ENCODE measurements at places on chromosomes 4 and X. TPM values are rescaled to one million over a fixed set of nuclear protein-coding genes. Genes with fewer than 3 reads are reported as not detected.

VSIG1 gene
- total RNA-seq = 0.36 TPM

DNA sequence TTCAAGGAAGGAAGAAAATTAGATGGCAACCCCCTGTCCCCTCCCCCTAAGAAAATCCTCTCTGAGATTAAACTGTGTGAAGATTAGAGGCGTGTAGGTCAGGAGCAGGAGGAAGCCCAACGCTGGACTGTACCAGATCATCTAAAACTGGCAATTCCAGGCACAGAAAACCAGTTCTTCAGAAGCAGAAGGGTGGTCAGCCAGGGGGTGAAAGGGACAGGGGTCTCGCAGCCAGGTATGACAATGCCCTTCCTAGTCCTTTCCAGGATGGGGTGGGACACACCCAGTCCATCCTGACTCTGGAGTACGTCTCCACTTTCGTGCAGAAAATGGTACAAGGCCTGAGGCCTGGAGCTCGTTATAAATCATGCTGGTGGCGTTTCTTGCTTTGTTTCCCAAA is 3.3 kb upstream of the RHOH start:
- DNase-seq = no peak

DNA sequence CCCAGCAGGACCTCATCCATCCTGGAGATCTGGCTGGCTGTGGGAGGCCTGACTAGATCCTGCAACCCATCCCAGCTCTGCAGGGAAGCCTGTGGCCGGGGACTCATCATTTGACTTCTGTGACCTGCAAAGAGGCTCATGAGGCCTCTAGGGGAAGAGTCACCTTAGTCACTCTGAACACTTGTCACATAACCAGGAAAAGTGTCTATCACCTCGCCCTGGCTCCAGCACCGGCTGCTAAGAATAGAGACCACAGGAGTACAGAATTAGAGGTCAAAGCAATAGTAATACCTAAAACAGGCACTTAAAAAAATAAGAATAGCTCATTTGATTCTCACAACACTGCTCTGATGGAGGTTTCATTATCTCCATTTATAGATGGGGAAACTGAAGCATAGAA is 3.8 kb upstream of the NSG1 start:
- DNase-seq = no peak

CT83 gene
- total RNA-seq = not detected

DSPP gene
- not detected for total RNA-seq

IL13RA2 gene
- 2.3 TPM for total RNA-seq

DNA sequence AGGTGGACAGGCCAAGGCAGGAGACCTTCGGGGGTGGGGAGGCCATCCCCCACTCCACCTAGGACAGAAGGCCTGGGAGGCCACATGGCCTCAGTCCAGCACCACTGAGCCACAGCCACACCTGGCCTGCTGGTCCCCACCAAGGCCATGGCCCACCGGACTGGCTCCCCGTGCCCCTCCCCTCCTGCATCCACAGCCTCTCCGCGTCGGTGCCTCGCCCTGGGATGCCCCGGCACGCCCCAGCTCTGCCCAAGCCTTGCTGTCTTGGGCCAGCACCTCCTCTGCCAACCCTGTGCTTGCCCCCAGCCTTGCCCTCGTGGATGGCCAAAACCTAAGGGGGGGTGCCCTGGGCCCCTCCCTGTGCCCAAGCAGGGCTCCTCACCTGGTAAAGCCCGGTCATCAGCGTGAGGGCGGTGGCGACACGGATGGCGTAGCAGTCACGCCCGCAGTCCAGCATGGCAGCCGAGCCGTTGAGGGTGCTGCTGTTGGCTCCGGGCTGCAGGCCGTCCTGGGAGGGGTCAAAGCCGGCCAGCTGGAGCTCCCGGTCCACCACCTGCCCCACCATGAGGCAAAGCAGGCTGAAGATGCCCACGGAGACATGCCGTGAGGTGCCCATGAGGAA is 2.3 kb downstream of the SLC26A1 start:
- DNase-seq = no peak

DNA sequence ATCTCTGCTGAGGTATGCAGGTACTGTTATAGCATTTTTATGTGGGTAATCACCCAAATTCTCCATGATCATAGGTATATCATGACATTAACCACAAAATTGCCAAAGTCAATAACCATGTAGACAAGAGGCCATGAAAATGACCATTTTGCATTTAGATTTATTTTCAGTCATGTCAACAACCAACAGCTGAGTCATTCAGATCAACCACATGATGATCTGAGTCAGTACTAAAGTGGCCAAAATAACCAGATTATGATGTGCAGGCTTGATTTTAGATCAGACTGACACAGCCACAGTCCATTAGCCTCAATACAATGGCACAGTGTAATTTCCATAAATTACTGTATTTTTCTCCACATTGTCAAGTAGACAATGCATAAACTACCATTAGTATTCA is 240.5 kb downstream of the GRIA3 start:
- DNase-seq = peak; percentile 47
